Stimulated activated naive B cell treated with anti-CD40 and anti-IgM and Interleukin-4, amounts not matched to agents 10 μg/mL and 1 μg/mL and 100 μg/mL, for 72 hours (primary cell): ENCODE measurements at places on chromosomes 11 and 22.

DNA sequence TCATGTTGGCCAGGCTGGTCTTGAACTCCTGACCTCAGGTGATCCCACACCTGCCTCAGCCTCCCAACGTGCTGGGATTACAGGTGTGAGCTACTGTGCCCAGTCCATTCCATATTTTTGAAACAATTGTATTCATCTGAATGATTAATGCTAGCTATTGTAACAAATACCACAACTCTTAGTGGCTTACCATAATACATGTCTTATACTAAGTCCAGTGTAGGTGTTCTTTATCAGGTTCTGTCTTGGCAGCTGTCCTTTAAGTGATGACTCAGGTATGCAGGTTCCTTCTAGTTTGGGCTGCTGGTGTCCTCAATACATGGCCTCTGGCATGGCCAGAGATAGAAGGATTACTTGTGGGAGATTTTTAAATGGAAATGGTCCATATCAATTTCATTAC is 39.0 kb downstream of the UVRAG start:
- DNase-seq, result no peak

DNA sequence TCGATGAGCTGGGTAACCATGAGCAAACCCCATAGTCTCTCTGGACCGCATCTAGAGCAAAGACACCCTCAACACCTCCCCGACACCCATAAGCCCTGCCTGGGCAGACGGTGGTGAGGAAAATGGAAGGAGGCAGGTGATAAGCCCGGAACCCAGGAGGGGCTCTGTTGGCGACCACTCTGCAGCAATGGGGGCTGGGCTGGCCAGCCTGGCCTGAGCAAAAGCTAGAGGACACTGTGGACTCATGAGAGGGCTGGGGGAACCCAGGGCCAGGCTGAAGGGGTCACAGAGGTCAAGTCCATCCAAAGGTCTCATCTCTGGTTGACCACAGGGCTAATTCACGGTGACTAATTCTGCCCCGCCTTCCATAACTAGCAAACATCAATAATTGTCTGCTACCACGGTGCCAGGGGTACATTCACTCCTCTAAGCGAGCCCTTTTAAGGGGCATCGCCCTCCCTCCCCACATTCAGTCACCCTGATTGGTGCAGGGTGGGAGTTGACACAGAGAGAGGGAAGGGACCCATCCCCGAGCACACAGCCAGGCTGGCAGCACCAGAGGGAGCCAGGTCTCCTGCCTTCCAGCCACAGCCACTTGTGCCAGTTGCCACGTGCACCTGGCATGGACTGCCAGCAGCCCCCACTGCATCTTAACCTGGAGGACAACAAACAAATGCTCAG is 4.0 kb downstream of the PYGM start:
- no peak for DNase-seq

GRCh38 chr22:28989035-28989464 is 72.6 kb downstream of the C22orf31 start:
- no peak for DNase-seq

GRCh38 chr11:17760102-17761029 is 25.8 kb downstream of the KCNC1 start:
- no peak for DNase-seq

GRCh38 chr11:111236383-111236782 is 9.1 kb upstream of the POU2AF2 start:
- DNase-seq, result no peak

GRCh38 chr11:9277176-9277575 is 12.0 kb upstream of the DENND5A start:
- DNase-seq, result no peak

GRCh38 chr11:72378704-72379383 is 55.5 kb downstream of the CLPB start:
- DNase-seq, result no peak

- DNase-seq, result no peak
These were observed 11.4 kb downstream of the DNAL4 start for GRCh38 chr22:38782402-38783094.

DNA sequence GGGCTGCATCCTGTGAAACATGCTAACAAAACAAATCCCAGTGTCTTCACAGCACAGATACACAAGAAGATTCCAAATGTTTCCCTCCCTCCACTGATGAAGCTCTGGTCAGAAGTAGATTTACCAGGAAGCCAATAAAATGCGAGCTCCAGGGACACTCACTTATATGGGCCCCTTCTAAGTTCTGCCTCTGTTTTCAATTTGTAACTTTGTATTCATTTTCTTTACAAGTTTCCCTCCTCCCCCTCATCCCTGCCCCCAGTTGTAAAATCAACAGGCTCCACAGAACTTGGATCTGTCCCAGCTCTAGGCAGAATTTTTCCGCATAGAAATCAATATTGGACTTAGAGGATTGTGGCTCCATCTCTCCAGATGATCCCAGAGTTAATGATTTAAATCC is 48.1 kb upstream of the ME3 start:
- DNase-seq, result no peak

- no peak for DNase-seq
These were observed 20.8 kb downstream of the MUC15 start for GRCh38 chr11:26551186-26551801.

DNA sequence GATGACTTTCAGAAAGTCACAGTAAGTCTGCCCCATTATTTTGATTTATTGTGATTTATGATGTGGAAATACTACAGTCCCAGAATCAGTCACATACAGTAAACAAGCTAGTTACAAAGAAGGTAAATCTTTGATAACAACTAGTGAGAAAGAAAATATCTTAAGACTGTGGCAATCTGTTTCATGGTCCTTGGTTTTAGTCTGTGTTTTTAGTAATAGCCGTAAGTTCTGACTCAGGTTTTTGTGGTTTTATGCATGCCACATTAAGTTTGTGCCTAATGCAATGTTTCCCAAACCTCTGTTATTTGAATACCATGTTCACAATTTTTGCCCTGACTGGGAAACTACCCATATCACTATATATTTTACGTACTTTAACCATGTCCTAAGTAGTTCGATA is 6.7 kb downstream of the CEP295 start:
- DNase-seq, result no peak

DNA sequence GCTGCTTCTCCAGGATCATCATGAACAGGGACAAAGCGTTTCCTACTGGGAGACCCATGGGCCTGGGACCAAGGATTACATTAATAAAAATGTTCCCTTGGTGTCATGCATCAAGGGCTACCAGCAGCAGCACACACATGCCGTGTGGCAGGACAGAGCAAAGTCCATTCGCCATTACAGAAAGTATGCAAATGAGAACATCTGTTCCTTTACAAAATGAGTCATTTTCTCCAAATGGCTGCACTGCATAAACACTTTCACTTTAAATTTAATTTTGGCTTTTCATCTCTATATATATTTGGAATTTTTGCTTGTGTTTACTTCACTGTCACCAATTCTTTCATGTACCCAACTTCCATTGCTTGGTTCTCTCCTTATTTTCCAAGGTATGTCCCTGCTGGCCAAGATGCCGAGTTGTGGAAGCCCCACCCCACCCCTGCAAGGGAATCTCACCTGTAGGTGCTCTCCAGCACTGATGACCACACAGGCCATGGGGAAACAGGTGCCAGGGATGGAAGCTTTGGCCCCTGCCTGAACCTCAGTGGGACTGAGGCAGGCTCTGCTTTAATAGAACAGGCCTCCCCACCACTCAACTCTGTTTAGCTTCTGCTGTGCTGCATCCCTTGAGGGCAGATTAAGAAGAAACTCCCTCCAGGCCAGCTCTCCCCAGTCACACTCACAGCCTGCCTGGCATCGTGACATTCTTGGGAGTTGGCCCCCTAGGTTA is 15.6 kb upstream of the GNAZ start:
- no peak for DNase-seq

DNA sequence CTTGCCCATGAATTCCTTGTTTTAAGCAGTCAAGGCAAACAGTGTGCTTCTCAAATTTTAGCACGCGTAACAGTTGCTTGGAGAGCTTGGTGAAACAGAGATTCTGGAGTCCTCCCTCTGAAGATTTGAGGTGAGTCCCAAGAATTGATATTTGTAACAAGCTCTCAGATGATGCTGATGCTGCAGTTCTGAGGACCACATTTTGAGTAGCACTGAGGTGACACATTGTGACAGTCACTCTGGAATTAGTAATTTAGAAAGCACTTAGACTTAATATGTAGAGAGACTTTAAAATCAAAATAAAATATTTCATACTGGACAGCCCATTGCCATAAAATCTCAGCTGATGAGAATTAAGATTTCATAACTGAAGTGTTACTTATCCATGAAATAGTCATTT is 38.5 kb downstream of the DNAJC24 start:
- no peak for DNase-seq

DNA sequence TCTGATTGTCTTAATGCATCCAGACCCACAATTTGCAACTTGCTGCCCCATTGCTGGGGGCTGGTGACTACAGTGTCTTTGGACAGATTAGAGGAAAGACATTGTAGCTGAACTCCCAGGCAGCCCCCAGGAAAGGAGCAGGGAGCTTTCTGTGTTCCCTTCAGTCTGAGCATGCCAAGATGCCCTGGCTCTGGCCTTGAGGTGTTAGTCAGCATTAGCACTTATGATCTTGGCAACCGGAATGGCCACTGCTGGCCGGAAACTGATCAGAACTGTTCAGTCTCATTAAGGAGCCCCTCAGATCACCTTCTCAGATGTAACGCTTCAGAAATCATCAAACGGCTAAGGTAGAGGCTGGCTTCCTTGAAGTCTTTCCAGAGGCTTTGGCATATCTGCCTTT is 195.2 kb downstream of the NAV2 start:
- no peak for DNase-seq

- no peak for DNase-seq
These were observed 25.3 kb upstream of the LMO1 start for GRCh38 chr11:8288824-8289491.

DNA sequence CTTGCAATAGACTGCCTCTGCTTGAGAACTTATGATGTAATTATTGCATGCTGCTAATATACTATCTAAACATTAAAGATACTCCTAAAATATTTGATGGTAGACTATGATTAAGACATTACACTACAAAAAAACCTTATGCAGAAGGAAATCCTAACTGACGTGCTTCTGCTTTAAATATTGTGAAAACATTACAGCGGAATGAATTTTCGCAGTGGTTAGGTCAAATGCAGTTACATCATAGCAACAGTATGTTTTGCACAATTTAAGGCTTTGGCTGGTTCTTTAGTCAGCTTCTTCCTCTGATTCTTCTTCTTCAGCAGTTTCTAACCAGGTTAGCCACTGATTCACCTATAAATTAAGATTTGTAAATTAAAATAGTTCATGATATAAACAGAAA is 11.2 kb downstream of the EIF4G2 start:
- DNase-seq, result no peak

DNA sequence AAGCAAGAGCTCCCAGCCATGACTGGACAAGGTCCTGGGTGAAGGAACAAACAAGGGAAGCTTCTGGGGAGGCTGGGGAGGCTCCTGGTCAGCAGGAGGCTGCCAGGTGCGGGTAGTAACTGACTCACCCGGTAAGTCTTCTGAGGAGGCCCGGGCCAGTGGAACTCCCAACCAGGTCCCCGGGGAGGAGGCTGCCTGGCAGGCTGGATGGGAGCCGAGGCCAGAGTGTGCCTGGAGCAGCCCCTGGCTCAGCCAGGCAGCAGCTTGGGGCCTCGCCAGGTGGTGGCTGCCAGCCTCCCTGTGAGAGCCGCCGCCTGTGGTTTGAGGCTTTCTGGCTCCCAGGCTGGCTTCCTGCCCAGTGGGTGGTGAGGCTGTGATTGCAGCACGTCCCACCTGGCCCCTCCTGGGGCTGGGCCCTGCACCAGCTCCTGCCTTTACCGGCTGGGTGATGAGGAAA is 46.2 kb downstream of the IGF2 start:
- DNase-seq, result no peak

DNA sequence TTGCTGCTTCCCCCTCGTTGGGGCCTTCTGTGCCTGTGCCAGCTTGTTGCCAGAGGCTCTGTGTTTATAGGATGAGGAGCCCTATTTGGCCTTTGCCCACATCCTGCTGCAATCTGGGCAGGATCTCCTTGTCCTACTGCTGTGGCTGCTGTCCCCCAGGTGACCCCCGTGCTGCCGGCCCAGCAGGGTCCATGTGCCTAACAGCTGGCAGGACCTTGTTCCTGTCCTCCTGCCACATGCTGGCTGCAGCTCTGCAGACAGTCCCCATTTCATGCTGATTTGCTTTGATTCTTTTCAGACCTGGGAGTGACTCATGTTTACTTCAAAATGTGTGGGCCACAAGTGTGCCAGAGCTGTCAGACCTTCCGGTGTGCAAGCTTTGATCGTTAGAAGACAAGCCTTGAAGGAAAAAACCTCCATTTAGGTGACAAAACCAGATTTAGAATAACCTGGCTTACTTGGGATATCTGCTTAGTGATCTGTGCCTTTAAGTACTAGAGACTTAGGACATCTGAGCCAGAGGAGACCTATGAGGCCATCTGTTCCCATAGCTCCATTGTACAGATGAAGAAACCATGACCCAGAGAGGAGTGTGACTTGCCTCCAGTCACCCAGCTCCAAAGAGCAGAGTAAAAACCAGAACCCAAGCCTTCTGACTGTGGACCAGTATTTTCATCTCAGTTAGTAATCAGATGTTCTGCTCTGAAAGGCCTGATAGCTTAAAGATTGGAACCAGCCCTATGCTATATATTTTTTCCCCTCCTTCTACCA is 11.1 kb downstream of the NAV2 start:
- no peak for DNase-seq
